GM23338 (cell line): ENCODE measurements at places on chromosomes 3 and 15. TPM values are rescaled to one million over a fixed set of nuclear protein-coding genes. Genes with fewer than 3 reads are reported as not detected.

GRCh38 chr3:168889666-168890065, 773.8 kb downstream of the MECOM start:
- no peaks in the 10 kb centered on the region for H3K36me3 ChIP-seq
- no peak overlapping the region for H3K4me3 ChIP-seq
- peak; percentile 59 for DNase-seq
- no peak overlapping the region for H3K27ac ChIP-seq
- H3K27me3 ChIP-seq, result no peaks in the 10 kb centered on the region

Gene TRIM59
- 46.2 and 49.4 TPM in 2 replicates for total RNA-seq

Gene TRIM69
- 7.0 and 8.3 TPM in 2 replicates for total RNA-seq

DNA sequence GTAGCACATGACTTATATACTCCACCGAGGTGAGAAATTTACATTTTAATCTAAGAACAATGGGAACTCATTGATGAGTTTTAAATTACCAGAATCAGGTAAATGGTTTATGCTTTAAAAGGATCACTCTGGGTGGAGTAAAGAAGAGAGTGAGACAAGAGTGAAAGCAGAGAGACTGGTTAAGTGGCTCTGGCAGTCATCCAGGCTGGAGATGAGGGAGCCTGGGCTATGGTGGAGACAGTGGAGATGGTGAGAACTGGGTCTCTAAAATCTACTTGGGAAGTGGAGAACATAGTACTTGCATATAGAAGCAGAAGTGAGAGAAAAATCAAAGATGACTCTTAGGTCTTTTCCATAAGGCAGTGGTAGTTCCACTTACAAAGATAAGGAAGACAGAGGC, 37.1 kb upstream of the SLC25A36 start:
- DNase-seq, result no peak
- H3K36me3 ChIP-seq, result no peaks in the 10 kb centered on the region
- H3K27me3 ChIP-seq, result no peaks in the 10 kb centered on the region
- H3K27ac ChIP-seq, result no peak overlapping the region
- H3K4me3 ChIP-seq, result no peak overlapping the region

GRCh38 chr3:31275038-31275572, 257.6 kb upstream of the STT3B start:
- no peak overlapping the region for H3K27ac ChIP-seq
- H3K36me3 ChIP-seq, result no peaks in the 10 kb centered on the region
- H3K4me1 ChIP-seq, result peaks cover 17% of the 10 kb centered on the region
- DNase-seq, result peak; percentile 21

DNA sequence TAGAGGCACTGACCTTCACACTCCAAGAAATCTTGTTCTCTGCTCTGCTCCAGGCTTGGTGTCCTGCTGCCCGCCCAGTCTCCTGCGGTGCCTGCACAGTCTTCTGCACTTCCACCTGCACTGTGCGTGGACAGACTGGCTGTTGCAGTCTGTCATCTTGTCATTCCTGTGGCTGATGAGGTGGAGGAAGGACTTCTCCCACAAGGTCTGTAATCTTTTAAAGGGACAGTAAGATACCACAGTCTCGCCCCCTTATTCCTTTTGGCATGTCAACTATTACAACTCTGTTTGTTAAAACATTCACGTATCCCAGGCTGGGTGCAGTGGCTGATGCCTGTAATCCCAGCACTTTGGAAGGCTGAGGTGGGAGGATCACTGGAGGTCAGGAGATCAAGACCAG, 54.1 kb upstream of the IGF2BP2 start:
- peaks cover 14% of the 10 kb centered on the region; the same call in 1 of the 2 replicates for H3K4me1 ChIP-seq
- H3K27ac ChIP-seq, result no peak overlapping the region
- no peaks in the 10 kb centered on the region for H3K27me3 ChIP-seq
- DNase-seq, result no peak

Gene SKOR1
- 0.17 and 0.19 TPM in 2 replicates for total RNA-seq

- DNase-seq, result peak; percentile 53
- no peak overlapping the region for H3K27ac ChIP-seq
- H3K36me3 ChIP-seq, result no peaks in the 10 kb centered on the region
- no peak overlapping the region for H3K4me3 ChIP-seq
Measured at GRCh38 chr15:28080386-28080785, 18.7 kb downstream of the OCA2 start.
